ENCODE measurements at places on chromosomes 6 and 20.

DNA sequence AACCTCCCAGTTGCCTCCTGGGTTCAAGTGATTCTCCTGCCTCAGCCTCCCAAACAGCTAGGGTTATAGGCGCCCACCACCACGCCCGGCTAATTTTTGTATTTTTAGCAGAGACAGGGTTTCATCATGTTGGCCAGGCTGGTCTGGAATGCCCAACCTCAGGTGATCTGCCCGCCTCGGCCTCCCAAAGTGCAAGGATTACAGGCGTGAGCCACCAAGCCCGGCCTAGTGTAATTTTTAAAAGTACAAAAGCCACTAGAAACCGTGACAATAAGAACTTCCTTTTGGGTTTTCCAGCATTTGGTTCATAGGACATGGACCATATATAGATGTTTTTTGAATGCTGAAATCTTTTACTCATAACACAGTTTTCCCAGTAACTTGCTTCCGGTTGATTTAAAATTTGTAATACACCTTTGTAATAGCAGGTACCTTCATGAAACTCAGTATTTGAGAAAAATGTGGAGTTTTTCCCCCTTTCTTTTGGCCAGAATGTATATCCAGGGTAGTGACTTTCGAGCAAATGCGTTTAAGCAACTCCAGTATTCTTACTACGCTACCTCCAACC lies 467 bp downstream of the PXT1 start:
- no peak for DNase-seq

- no peak for DNase-seq
These were observed 33.4 kb upstream of the SLC22A1 start for GRCh38 chr6:160088069-160088783.

DNA sequence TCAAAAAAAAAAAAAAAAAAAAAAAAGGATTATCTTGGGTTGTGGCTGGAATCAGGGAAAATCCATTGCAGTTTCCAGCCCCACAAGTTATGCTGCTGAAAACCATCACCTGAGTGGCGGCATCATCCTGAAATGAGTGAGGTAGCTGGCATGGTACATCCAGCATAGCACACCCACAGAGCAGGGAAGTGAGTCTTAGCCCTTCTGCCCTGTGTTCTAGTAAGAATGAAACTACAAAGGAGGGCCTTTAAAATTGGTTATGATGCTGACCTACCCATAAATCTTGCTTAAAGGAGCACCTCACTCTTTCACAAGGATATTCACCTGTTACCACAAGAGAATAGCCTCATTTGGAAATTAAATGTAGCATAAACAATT lies 119.2 kb downstream of the NFATC2 start:
- DNase-seq: no peak

GRCh38 chr6:99031957-99032356 lies 84.2 kb upstream of the FBXL4 start:
- DNase-seq: no peak

- no peak for DNase-seq
These were observed 950 bp downstream of the KCTD20 start for GRCh38 chr6:36443471-36444428.

GRCh38 chr6:137161949-137162348 lies 11.5 kb downstream of the IL22RA2 start:
- no peak for DNase-seq

DNA sequence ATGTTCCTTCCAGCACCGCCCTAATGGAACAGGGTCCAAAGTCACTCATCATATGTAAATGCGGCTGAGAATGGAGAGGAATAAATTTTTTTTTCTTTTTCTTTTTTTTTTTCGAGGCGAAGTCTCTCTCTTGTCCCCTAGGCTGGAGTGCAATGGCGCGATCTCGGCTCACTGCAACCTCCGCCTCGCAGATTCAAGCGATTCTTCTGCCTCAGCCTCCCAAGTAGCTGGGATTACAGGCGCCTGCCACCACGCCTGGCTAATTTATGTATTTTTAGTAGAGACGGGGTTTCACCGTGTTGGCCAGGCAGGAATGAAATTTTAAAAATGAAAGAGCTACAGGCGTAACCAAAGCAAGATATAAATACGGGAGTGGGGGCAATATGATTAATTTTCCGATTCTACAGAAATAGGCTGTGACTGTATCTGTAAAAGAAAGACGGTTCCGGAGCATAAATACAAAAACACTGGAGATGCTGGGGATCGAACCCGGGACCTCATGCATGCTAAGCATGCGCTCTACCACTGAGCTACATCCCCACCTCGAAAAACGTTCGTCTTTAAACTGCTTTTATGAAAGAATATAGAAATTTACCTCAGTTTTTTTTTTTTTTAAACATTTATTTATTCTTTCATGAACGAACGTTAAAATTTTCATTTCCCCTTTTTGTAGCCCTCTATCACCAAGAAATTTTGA lies 132.2 kb downstream of the GPX5 start:
- no peak for DNase-seq

DNA sequence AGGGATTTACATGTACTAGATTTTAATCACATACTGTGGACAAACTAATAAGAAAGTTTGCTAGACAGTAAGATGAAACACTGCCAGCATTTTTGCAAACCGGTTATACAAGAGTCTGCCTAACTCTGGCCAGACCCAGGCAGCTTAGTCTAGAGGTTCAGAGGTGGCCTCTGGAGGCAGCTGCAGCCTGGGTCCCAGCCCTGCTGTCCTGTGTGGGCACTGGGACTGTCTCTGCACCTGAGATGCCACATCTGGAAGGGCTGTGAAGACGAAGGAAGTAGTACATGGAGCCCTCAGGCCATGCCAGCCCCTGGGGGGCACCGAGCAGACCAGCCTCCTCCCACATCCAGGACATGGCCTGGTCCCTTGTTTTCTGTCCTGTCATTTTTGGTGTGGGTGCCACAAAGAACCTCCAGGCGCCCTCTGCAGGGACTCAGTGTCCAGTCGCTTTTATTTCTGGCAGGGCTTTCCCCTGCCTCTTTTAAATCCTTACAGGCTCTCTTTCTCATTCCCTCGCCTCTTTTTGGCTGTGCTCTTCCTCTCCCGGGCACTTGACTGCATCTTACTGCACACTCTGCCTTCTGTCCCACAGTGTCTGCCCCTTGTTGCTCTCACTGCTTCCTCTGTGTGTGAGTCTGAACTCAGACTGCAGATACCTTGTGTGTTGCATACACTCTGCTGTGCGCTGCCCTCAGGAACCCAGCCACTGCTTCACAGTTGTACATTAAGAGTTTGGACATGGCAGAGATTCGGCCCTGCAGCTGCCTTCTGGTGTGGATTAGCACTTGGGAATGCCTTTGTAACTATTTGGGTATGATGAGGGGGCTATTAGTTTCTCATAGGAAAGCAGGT lies 216.7 kb downstream of the ZDHHC14 start:
- no peak for DNase-seq

DNA sequence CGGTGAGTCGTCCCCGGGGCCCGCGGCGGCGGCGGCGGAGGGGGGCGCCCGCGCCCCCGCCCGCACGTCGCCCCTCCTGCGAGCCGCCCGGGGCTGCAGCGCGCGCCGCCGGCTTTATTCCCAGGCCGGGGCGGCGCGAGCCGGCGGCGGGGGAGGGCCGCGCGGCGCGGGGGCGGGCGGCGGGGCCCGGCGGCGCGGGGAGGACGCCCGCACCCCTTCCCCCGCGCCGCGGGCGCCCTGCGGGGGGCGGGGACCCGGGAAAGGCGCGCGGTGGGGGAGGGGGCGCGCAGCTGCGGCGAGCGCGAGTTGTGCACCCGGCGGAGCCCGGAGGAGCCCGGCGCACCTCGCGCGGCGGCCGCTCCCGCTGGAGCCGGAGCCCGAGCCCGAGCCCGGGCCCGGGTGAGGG lies 646 bp downstream of the HMGA1 start:
- peak; percentile 32 for DNase-seq

GRCh38 chr20:17998446-17998845 lies 29.6 kb downstream of the MGME1 start:
- no peak for DNase-seq

GRCh38 chr20:46701556-46701955 lies 7.9 kb upstream of the SLC2A10 start:
- DNase-seq: no peak

GRCh38 chr6:2931055-2931454 lies 27.9 kb upstream of the SERPINB9 start:
- DNase-seq: no peak

DNA sequence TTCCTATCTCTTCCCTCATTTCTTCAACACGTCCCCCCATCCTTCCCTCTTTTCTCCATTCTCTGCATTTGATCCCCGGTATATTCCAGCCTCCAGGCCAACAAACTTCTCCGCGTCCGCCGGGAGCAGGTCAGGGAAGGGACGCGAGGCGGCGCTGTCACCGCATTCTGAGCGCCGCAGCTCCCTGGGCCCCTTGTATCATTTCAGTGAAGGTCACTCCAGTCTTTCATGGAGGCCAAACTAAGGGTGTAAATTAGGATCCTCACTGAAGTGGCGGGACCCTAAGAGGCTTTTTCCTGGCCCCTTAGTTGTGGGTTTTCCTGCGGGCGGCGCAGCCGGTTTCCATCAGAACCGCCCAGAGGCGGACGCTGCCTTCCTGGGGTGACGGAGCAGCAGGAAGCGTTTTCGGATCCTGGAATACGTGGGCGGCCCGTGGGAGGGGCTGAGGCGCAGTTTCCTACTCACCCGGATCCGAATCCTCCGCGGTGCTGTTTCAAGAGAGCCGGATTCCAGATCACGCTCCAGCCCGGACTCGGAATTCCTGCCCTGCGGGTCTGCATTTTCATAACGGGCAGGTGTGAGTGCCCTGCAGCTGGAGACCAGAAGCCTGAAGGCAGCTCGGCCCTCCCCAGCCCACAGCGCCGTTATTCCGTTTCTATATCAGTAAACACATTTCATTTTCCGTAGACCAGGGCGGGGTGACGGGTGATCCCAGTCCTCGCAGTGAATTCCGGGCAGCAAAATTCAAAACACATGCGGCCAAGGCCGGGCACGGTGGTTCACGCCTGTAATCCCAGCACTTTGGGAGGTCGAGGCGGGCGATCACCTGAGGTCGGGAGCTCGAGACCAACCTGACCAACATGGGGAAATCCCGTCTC lies 3.6 kb upstream of the MICA start:
- peak; percentile 29 for DNase-seq

GRCh38 chr6:110328259-110328658 lies 29.9 kb downstream of the METTL24 start:
- no peak for DNase-seq

- no peak for DNase-seq
These were observed 14.9 kb downstream of the DYNLT1 start for GRCh38 chr6:158629367-158630221.

- DNase-seq: no peak
These were observed 493.1 kb downstream of the BTBD3 start for GRCh38 chr20:12410783-12411182.

GRCh38 chr20:54228841-54229240 lies 21.0 kb downstream of the PFDN4 start:
- no peak for DNase-seq

DNA sequence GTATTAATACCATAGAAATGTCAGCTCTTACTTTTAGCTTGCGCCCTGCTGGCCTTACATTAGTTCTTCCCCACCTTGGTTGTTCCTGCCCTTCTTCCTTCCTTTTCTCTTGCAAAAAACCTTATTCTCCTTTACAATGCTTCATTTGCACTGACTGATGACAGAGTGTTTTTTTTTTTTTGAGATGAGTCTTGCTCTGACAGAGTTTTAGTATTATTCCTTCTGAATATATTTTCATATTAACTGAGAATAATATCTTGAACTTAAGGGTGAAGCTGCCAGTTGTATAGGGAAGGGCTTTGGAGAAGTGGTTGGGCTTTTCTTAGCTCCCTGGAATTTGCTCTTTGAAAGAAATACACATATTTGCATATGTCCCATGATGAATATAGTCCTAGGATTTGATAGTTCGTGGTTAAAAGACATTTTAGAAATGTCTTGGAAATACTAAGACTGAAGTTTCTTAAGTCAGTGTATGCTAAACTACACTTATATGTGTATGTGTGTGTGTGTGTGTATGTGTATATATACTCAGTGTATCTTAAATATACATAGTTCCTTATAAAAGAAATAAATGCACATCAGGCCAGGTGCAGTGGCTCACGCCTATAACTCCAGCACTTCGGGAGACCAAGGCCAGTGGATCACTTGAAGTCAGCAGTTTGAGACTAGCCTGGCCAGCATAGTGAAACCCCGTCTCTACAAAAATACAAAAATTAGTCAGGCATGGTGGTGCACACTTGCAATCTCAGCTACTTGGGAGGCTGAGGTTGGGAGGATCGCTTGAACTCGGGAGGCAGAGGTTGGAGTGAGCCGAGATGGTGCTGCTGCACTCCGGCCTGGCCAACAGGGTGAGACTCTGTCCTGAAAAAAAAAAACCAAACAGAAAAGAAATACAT lies 216.1 kb upstream of the MYLIP start:
- no peak for DNase-seq

DNA sequence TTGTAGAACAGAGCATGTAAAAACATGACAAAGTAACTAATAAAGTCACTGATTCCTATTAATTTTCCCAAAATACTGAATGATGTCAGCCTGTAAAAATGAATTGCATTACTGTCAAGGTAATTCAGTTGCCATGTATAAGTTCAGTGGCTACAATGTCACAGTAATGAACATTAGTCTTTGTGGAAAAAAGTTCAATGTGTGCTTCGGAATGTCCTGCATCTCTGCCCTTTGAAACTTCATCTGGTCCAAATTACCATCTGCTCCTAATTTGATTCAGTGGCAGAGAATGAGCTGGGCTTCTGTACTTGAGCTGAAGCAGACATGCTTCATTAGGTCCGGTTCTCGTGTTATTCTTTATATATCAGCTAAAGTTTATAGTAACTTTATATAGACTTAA lies 567.4 kb downstream of the COL12A1 start:
- DNase-seq: no peak

GRCh38 chr6:12064131-12064530 lies 52.0 kb downstream of the HIVEP1 start:
- DNase-seq: no peak

GRCh38 chr6:27188061-27188884 lies 59.2 kb upstream of the PRSS16 start:
- no peak for DNase-seq

GRCh38 chr6:2203264-2203663 lies 42.1 kb downstream of the GMDS start:
- DNase-seq: no peak

DNA sequence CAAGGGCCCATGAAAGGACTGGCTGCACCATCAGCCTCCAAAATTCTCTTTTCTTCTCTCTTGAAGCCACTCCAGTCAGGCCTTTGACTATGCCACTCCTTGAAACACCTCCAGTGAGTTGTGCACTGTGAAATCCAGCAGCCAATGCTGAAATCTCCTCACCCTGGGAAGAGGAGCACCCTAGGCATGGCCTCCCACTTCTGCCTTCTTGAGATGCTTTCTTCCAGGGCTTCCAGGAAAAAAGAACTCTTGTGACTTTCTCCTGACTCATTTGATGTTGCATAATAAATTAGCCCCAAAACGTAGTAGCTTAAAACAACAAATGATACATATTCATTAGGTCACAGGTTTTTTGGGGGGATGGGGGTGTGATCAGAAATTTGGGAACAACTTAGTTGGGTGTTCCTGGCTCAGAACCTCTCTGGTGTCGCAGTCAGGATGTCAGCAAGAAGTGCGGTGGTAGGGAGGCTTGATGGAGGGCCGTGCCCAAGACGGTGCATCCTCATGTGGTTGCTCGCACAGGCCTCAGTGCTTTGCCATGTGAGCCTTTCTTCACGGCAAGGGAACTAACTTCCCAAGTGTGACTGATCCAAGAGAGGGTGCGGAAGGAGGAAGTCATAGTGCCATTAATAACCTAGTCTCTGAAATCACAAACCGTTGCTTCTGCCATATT lies 12.1 kb downstream of the NCR2 start:
- DNase-seq: no peak

GRCh38 chr20:48210111-48211027 lies 425.1 kb upstream of the SULF2 start:
- no peak for DNase-seq

GRCh38 chr6:14380086-14380820 lies 262.7 kb downstream of the CD83 start:
- no peak for DNase-seq

- no peak for DNase-seq
These were observed 47.2 kb downstream of the GMPR start for GRCh38 chr6:16285467-16286150.
